ENCODE measurements at places on chromosomes 6 and 20. TPM values are rescaled to one million over a fixed set of nuclear protein-coding genes. Genes with fewer than 3 reads are reported as not detected.

Gene MYL9
- total RNA-seq, result 0.26 TPM

Gene FHL5
- not detected for total RNA-seq

DNA sequence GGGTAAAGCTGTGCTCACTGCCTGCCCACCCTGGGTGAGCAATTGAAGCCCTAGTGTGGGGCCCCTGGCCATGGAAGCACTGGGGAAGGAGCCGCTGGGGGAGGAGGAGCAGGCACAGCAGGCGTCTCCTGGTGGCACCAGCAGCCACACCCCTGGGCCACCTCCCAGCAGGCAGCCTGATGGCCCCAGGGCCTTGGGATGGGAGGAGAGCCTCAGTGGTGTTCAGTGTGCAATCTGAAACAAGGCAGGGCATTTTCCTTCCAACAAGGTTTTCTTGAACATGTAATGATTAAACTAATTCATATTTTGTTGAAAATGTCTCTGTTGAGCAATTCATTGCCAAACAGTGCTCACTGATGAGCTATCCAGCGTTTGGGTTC, 151.0 kb downstream of the ZDHHC14 start:
- H3K4me1 ChIP-seq, result peaks cover 46% of the 10 kb centered on the region
- H3K36me3 ChIP-seq, result peaks cover 24% of the 10 kb centered on the region
- DNase-seq, result no peak
- H3K27ac ChIP-seq, result no peak overlapping the region
- H3K27me3 ChIP-seq, result peaks cover 3% of the 10 kb centered on the region

GRCh38 chr20:45117581-45117980, 2.6 kb upstream of the WFDC5 start:
- H3K4me3 ChIP-seq, result no peak overlapping the region
- no peak for DNase-seq
- no peak overlapping the region for H3K27ac ChIP-seq
- no peaks in the 10 kb centered on the region for H3K4me1 ChIP-seq
- H3K27me3 ChIP-seq, result peaks cover 19% of the 10 kb centered on the region

GRCh38 chr6:10316373-10316721, 98.5 kb downstream of the TFAP2A start:
- DNase-seq, result no peak
- H3K27me3 ChIP-seq, result no peaks in the 10 kb centered on the region
- no peak overlapping the region for H3K4me3 ChIP-seq
- H3K36me3 ChIP-seq, result no peaks in the 10 kb centered on the region
- H3K27ac ChIP-seq, result no peak overlapping the region
